ENCODE measurements at places on chromosomes 12 and 14.
A peak's percentile ranks its signal among the peaks of the same experiment; 100 is the strongest.

DNA sequence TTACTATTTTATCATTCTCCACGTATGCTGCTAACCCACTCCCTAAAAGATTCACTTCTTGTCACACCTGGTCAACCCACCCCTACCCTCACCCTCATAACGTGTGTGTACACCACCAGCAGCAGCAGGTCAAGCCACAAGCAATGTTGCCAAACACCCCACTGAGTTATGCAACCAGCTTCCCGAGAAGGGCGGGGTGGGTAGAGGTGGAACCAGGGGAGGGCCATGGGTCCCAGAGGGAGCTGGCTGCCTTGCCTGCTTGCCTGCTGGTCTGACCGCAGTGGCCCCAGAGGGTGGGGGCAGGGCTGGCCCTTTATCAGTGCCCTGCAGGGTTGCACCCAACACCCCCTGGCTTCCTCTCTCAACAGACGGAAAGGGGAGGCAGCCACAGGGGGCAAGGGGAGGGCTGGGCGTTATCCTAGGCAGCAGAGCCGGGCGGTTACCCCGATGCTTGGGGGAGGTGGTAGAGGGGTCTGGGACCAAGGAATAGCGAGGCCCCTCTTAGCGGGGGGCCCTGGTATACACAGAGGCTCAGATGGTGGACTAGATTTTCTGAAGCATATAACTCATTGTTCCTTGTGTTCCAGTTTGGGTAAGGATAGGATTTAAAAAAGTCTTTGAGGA lies 3.5 kb upstream of the NFE2 start:
- DNase-seq = no peak

DNA sequence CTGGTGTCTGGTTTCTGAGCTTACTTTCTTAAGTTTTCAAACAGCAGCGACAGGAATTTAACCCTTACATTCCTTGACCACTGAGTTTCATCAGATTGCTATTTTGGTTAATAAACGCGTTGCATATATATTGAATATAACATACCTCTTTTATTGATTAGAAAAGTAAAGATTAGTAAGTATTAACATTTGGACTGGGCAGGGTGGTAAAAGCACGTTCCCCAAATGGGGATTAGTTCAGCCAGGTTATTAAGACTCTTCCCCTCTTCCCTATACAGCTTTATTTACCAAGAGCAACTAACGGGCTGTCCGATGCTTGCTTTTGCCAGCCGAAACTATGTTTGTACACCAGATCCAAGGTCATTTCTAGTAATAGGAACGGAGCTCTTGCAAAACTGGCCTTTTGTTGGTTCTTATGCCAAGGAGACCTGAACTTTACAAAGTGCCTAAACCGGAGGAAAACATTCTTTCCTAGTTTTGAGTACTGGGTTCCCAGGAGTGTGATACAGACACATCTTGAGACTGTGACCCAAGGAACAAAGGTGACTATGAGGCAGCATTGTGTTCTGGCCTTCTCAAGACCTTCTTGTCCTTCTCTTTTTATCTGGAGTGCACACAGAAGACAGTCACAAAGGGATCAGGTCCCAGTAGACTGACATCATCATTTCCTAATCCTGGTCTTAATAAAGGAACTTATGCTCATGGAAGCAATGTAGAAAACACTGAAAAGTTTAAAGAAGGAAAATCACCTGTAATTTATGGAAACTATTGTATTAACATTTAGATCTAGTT lies 2.6 kb downstream of the GLRX5 start:
- no peak for DNase-seq

GRCh38 chr12:38431921-38432320 lies 115.3 kb downstream of the ALG10B start:
- DNase-seq = no peak

GRCh38 chr12:124328116-124328515 lies 33.2 kb downstream of the RFLNA start:
- DNase-seq = no peak

DNA sequence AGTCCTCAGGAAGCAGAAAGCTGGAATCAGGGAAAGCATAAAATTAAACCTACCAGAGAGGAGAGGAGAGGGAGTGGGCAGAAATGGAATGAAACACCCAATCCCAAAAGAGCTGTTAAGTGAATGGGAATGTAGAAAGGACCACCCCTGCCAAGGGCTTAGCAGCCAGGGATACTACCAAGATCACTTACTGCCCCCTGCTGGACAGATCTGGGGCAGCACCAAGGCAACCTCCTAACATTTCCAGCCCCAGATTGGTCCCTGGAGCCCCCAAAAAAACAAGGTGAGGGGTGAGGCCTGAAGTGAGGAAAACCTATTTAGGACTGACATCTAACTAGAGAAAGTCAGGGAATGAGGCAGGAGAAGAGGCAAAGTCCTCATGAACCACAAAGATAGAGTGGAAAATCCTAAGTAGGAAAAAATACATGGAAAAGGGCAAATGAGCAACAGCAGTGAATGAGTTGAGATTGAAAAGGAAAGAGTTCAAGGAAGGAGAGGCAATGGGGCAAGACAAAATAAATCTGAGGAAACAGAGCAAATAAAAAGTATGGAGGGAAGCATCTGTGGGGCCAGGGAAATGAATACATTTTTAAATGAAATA lies 11.2 kb upstream of the FKBP11 start:
- DNase-seq = peak; percentile 87

GRCh38 chr14:99603471-99604277 lies at the start of gene CCDC85C:
Gene CCDC85C (minus strand): TSS chr14:99604207. CDS start chr14:99603959, 248 bp downstream.
- peak; percentile 25 for DNase-seq

GRCh38 chr12:53344824-53345485 lies 8.8 kb upstream of the SP7 start:
- DNase-seq = peak; percentile 58

- DNase-seq = no peak
Observed at GRCh38 chr12:122474324-122474716, 26.4 kb downstream of the ZCCHC8 start.

DNA sequence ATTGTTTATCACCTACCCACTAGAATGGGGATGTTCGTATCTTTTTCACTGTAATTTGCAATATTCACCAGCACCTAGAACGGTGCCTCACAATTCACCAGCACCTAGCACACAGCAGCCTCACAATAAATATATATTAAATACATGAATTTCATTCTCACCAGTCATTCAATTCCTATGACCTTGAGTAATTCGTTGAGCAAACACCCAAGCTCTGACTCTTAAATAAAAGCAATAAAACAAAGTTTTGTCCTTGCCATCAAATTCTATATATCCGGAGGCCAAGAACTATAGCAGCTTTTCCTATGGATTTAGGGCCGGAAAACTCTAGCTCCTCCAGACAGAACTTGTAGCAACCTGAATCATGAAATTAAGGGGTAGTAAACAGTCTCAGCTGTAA lies 981 bp downstream of the VTI1B start:
- no peak for DNase-seq

DNA sequence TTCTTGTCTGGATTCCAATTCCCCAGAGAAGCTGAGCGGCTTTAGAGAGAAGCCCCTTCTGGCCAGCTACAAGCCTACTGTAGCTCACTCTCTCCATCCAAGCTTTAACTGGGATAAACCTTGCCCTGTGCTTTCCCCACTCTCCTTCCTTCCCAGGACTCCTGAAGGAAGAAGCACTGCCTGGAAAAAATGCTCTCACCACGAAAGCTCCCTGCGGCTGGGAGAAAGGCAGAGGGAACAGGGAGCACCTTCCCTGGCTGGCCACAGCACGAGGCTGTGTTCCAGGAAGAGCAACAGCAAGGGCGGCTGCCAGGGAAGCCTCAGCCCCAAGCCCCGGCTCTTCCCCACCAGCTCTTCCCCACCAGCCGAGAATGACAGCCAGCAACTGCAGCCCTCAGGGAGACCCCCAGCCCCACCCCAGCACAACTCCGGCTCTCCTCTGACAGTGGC lies 40.8 kb upstream of the PNMA1 start:
- DNase-seq = no peak

All from activated T-cell treated with anti-CD3 and anti-CD28 coated beads for 1 hour (primary cell).